ENCODE measurements at places on chromosomes 7 and 10.

DNA sequence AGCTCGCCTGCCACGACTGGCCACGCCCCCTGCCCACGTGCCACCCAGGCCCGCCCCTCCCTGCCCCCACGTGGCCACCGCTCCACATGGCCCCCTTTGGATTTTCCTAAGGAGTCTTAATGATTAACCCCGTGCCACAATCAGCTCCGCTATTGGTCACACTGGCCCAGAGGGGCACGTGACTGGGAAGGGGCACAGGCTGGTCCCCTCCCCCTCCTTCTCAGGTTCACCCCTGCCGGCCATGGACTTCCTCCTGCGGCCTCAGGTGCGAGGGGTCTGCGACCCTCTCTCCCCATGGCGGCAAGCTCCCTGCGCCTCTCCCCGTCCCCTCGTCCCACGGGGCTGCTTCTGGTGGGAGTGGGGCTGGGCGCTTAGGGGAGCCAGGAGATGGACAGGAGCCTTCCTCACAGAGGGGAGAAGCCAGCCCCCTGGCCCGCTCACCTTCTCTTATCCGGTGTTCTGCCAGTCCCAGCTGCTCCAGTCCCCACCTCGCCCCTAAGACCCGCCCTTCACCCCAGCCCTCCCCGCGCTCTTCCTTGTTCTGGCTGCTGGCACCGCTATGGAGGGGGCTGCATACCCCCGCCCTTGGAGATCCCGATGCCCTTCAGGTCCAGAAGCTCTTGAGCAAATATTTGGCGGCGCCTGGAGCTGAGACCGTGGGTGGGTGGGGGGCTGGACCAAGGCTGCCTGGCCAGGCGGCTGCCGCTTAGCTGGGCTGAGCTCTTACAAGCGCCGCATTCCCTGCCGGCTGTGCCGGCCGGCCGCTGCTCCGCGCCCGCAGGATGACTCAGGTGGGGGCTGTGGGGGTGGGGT is 3.2 kb downstream of the SLC4A2 start:
- peak; percentile 90 for DNase-seq

GRCh38 chr10:62779487-62780248 is 24.9 kb upstream of the ADO start:
- DNase-seq: no peak

DNA sequence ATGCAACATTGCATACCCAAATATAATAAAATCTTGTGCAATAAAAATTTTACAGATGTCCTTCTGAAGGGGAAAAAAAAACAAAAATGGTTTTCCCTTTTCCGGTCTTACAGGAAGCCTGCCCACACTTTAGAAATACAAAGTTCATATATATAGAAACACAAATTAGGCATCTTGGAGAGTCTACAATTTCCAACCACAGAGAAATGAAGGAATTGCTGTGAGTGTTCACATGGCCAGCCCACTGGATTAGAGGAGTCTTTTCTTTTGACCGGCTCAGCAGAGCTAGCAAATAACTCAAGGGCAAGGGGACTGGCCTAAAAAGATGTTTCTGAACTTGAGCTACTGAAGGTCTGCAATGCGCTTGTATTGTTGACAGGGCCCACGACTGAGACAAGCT is 92.4 kb downstream of the GLI3 start:
- no peak for DNase-seq

DNA sequence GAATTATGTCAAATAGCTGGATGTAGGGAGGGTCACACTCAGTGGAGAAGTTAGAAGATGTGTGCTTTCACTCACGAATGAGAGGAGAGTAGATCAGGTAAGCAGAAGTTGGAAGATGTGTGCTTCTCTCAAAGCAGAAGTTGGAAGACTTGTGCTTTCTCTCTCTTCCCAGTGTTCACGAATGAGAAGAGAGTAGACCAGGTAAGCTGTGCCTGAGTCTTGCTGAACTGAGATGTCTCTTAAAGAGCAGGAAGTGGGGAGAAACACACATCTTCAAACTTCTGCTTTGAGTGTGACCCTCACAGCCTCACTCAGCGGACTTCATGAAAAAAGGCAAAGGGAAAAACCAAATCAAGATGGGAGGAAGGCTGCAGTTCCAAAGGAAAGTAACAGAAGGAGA is 7.0 kb upstream of the TMEM243 start:
- DNase-seq: no peak

GRCh38 chr7:28330384-28331070 is 81.8 kb upstream of the CREB5 start:
- no peak for DNase-seq

Data from SK-N-DZ (cell line).